ENCODE measurements at places on chromosomes 12 and 14. TPM values are rescaled to one million over a fixed set of nuclear protein-coding genes. Genes with fewer than 3 reads are reported as not detected.

- H3K4me1 ChIP-seq: peaks cover 23% of the 10 kb centered on the region
- H3K36me3 ChIP-seq: no peaks in the 10 kb centered on the region
- H3K4me3 ChIP-seq: no peak overlapping the region
Observed at GRCh38 chr14:68817506-68818212, 24.8 kb upstream of the ZFP36L1 start.

AKAP3 gene
- 0.95 TPM for total RNA-seq

DNA sequence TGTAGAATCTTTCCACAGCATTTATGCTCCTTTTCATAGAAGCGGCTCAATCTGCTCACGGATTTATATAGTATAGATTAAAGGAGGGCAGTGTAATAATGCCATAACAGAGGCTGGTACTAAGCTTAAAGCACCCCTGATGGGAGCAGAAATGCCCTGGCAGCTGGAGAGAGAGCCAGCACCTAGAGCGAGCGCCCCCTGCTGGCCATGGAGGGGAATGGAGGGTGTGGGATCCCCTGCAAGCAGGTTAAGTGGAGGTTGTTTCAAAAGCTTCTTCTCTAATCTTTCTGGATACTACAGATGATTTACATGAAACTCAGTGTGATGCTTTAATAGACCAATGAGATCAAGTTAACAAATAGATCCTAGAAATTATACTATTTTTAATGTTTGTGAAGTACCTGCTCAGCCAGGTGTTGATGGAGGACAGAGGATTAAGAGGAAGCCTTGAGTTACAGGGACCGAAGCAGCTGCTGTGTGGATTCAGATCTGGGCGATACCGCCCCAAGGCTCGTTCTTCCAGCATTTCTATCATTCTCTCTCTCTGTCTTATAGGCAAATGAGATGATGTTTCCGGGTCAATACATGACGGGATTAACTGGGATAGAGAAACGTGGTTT lies 1519.3 kb upstream of the TMEM132C start:
- peak; percentile 29 for DNase-seq
- no peak overlapping the region for H3K4me3 ChIP-seq
- no peaks in the 10 kb centered on the region for H3K36me3 ChIP-seq
- H3K27me3 ChIP-seq: no peaks in the 10 kb centered on the region
- no peaks in the 10 kb centered on the region for H3K4me1 ChIP-seq
- no peak overlapping the region for H3K27ac ChIP-seq

DNA sequence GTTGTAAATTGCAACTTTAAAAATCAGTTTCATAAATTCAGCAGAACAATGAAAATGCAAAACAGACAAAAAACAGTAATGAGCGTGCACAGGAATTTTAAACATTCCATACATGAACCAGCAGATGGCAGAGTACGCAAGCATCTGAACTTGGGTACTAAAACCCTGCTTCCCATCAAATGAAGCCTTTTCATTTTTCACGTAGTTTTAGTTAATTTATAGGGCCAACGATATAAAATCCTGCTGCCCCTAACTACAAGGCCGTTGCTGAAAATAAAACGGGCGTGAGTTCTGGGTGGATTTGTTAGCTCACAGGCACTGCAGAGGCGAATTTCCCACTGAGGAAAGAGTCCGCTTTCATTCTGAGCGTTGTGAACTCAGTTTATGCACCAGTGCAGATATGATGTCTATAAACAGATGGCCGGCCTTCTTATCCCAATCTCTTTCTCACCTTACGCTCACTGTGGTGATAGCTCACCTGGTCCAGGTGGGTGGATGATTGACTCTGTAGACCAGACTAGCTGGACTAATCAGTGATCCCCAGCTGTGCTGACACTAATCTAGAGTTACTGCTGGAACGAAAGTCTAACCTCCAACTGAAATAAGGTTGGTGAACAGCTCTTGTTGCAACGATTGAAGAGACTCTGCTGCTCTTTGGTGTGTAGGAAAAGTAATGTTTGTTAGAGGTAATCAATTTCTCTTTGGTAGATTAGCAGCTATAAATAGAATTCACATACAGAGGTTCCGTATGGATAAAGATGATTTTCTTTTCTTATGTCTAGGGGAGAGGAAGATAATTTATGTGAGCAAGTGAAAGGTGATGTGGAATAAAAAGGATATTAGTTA lies 89.2 kb downstream of the PDZRN4 start:
- DNase-seq: no peak
- H3K4me1 ChIP-seq: no peaks in the 10 kb centered on the region
- H3K27me3 ChIP-seq: no peaks in the 10 kb centered on the region
- H3K4me3 ChIP-seq: no peak overlapping the region

- H3K4me3 ChIP-seq: no peak overlapping the region
- H3K4me1 ChIP-seq: no peaks in the 10 kb centered on the region
- H3K27me3 ChIP-seq: no peaks in the 10 kb centered on the region
- H3K36me3 ChIP-seq: no peaks in the 10 kb centered on the region
- DNase-seq: no peak
Observed at GRCh38 chr14:80003138-80003537, 208.2 kb downstream of the DIO2 start.
